ENCODE measurements at places on chromosomes 3 and 15. TPM values are rescaled to one million over a fixed set of nuclear protein-coding genes. Genes with fewer than 3 reads are reported as not detected.

The ZKSCAN7 gene
- polyA plus RNA-seq = 2.5 TPM

DNA sequence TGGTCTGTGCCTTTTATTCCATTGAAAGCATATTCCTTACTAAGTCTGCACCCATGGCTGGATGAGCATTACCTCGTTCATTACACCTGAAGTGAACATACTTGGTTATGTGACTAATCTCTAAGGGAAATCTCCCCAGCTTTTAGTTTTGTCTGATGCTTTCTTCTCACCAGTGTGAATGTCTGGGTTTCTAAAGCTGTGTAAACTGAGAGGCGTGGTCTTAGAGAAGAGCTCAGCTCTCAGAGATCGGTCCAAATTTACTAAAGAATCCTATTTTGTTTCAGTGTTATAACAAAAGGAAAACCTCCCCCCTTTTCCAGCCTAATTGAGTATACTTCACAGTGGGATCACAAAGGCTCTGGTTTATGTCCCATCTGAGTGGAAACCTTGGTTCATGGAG is 352.3 kb downstream of the PTPRG start:
- no peak overlapping the region for H3K27ac ChIP-seq
- no peak for DNase-seq
- H3K4me1 ChIP-seq = no peaks in the 10 kb centered on the region
- no peaks in the 10 kb centered on the region for H3K36me3 ChIP-seq
- no peak overlapping the region for H3K4me3 ChIP-seq
- no peaks in the 10 kb centered on the region for H3K27me3 ChIP-seq

GRCh38 chr3:137026701-137027100 is 68.9 kb downstream of the IL20RB start:
- H3K4me3 ChIP-seq = no peak overlapping the region
- H3K27me3 ChIP-seq = no peaks in the 10 kb centered on the region
- H3K36me3 ChIP-seq = no peaks in the 10 kb centered on the region
- H3K4me1 ChIP-seq = no peaks in the 10 kb centered on the region

DNA sequence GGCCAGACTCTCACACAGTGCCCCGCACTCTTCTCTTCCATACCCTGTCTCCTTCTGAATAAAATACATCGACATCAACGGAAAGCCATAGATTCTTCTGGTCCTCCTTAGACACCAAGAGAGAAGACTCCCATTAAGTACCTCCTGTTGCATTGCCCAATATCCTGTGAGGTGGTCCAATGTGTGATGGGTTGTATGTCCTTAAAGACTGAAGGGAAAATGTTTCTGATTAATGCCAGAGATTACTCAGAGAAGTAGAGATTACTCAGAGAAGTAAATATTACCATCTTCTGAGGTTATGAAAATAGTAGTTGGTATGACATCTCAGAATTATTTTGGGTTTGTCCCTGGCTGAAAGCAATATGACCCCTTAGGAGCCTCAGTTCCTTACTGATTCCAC is 60.8 kb upstream of the GALNT15 start:
- no peak for DNase-seq
- no peaks in the 10 kb centered on the region for H3K36me3 ChIP-seq
- no peak overlapping the region for H3K27ac ChIP-seq
- no peaks in the 10 kb centered on the region for H3K4me1 ChIP-seq

GRCh38 chr15:85312929-85313331 is 67.5 kb upstream of the AKAP13 start:
- H3K4me3 ChIP-seq = no peak overlapping the region
- H3K27me3 ChIP-seq = no peaks in the 10 kb centered on the region
- H3K36me3 ChIP-seq = no peaks in the 10 kb centered on the region
- no peak overlapping the region for H3K27ac ChIP-seq

Measured in pancreas (tissue), 10 donors.